ENCODE measurements at places on chromosomes 1 and 21.

DNA sequence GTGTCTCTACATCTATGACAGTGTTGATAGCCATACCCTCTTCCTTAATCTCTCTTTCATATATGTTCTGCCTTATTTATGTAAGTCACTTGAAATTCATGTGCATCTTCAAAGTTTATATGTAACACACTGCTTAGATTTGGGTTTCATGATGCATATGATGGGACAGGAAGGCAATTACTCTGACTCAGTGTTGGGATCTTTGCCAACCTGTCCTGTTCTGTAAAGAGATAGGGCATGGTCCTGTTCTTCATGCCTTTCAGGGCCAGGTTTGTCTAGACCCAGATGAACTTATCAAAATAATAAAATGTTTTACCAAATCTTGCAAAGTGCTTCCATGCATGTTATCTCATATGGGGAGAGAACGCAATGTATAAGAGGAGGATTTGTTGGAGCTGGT, 69.5 kb downstream of the TMPRSS15 start:
- DNase-seq, result no peak
- H3K27ac ChIP-seq, result no peak overlapping the region

- peaks cover 30% of the 10 kb centered on the region for H3K4me1 ChIP-seq
- H3K4me3 ChIP-seq, result 0 out of 2 replicates have a peak overlapping the region, but pooled peaks have one; percentile 21
- peak; percentile 36 for DNase-seq
- no peaks in the 10 kb centered on the region for H3K36me3 ChIP-seq
Observed at GRCh38 chr21:31103163-31103562, 64.9 kb upstream of the KRTAP19-8 start.

DNA sequence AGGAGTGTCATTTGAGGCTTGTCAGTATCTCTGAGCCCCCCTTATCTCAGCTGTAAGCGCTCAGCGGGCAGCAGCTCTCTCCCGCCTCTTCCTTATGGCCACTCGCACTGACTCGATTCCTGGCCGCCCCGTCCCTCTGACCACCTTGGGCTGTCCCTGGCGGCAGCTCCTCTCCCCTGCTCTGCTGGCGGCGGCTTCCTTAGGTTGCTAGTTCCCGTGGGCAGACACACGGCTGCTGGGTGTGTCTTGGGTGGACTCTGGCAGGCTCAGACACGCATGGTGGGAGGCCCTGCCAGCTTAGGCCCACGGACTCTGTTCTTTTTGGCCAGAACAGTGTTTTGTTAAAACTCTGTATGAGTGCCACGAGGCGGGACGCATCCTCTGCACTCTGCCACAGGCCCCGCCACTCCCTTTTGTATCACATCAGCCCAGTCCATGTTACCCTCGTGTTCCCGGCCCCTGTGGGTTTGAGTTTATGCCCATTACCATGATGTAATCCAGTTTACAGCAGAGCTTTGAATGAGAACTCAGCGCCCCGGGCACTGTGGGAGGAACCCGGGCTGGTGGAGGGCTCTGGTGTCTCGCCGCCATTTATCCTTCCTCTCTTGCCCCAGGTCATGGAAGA, 45.9 kb downstream of the COQ8A start:
- no peak overlapping the region for H3K4me3 ChIP-seq
- H3K27me3 ChIP-seq, result no peaks in the 10 kb centered on the region
- no peaks in the 10 kb centered on the region for H3K4me1 ChIP-seq
- H3K27ac ChIP-seq, result no peak overlapping the region
- DNase-seq, result no peak
- H3K36me3 ChIP-seq, result 0 out of 2 replicates have a peak, but pooled peaks cover 3% of the 10 kb centered on the region

DNA sequence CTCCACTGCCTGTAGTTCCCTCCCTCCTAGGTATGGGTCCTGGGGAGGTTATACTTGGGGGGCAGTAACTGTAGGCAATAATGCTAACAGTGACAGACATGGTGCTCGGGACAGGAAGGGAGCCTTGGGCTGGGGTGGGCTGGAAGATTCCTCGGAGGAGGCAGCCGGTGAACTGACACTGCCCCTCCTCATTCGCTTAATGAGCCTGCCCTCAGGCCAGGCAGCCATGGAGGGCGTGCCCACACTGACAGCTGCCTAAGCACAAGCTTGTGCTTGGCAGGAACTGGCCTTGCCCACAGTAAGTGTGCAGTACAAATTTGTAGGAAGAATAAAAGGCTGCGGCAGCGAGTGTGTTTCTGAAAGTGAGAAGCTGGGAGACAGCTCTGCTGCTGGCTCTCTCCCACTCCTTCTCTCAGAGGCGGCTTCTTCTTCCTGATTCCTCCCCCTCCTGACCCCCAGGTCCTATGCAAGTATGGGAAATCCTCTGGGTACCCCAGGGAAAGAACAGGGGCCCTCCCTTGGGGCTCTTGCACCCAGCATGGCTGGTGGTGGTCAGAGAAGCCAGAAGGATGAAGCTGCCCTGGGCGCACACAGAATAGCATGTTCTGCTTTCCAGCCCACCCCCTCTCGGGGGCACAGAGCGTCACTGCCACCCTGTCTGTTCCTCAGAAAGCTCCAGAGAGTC, 23.6 kb downstream of the OPTC start:
- H3K36me3 ChIP-seq, result no peaks in the 10 kb centered on the region
- H3K4me3 ChIP-seq, result no peak overlapping the region
- H3K4me1 ChIP-seq, result no peaks in the 10 kb centered on the region

DNA sequence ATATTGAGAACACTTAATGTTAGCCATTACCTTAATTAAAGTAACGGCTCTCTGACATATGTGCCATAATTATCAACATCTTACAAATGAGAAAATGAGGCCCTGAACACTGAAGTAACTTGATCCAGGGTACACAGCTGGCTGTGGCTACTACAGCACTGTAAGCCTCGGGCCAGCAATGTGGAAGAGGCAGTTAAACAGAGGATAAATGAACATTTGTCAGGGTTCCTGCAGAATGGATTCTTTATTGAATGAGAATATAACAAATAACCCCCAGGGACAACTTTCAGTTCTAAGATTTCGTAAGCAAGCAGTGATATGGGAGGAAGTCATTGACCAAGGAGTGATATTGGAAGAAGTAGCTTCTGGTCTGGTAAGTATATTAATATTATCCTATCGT, 70.5 kb upstream of the SCYL3 start:
- no peak overlapping the region for H3K27ac ChIP-seq
- H3K4me3 ChIP-seq, result no peak overlapping the region
- H3K4me1 ChIP-seq, result no peaks in the 10 kb centered on the region
- H3K36me3 ChIP-seq, result no peaks in the 10 kb centered on the region
- DNase-seq, result no peak
- H3K27me3 ChIP-seq, result no peaks in the 10 kb centered on the region

GRCh38 chr1:168803806-168804510, 75.0 kb upstream of the DPT start:
- H3K27me3 ChIP-seq, result no peaks in the 10 kb centered on the region
- no peak for DNase-seq
- no peaks in the 10 kb centered on the region for H3K36me3 ChIP-seq
- H3K4me3 ChIP-seq, result no peak overlapping the region

- H3K4me3 ChIP-seq, result no peak overlapping the region
- H3K36me3 ChIP-seq, result no peaks in the 10 kb centered on the region
- no peak overlapping the region for H3K27ac ChIP-seq
- no peaks in the 10 kb centered on the region for H3K27me3 ChIP-seq
Observed at GRCh38 chr21:27776925-27777553, 810.2 kb upstream of the ADAMTS5 start.

GRCh38 chr1:167515461-167515860, 2.9 kb downstream of the CD247 start:
- H3K4me3 ChIP-seq, result no peak overlapping the region
- H3K36me3 ChIP-seq, result no peaks in the 10 kb centered on the region

- no peak overlapping the region for H3K4me3 ChIP-seq
- H3K4me1 ChIP-seq, result peaks cover 14% of the 10 kb centered on the region
- H3K27ac ChIP-seq, result no peak overlapping the region
- no peaks in the 10 kb centered on the region for H3K27me3 ChIP-seq
- DNase-seq, result no peak
- no peaks in the 10 kb centered on the region for H3K36me3 ChIP-seq
Observed at GRCh38 chr1:212727386-212728181, 27.9 kb upstream of the BATF3 start.

DNA sequence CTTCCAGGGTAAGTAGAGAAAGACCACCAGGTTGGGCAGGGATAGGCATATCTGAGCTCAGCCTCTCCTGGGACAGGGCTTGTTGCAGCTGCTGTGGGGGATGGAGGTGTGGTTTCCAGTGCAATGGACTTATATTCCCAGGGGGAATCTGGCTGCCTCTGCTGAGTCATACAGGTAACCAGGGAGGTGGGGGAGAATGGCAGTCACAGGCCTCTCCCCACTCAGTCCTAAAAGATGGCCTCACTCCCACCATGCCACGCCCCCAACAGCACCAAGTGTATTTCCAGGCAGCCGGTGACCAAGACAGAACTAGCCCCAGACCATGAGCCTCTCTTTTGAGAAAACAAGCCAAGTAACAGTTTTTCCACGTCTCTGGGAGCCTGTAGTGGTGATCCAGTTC, 1240.7 kb downstream of the BRINP3 start:
- H3K27me3 ChIP-seq, result no peaks in the 10 kb centered on the region
- no peaks in the 10 kb centered on the region for H3K36me3 ChIP-seq
- DNase-seq, result no peak
- no peaks in the 10 kb centered on the region for H3K4me1 ChIP-seq
- H3K27ac ChIP-seq, result no peak overlapping the region

GRCh38 chr1:106277786-106278185, 778.7 kb upstream of the PRMT6 start:
- H3K4me1 ChIP-seq, result no peaks in the 10 kb centered on the region
- no peak overlapping the region for H3K4me3 ChIP-seq
- no peaks in the 10 kb centered on the region for H3K27me3 ChIP-seq
- DNase-seq, result no peak
- no peaks in the 10 kb centered on the region for H3K36me3 ChIP-seq

DNA sequence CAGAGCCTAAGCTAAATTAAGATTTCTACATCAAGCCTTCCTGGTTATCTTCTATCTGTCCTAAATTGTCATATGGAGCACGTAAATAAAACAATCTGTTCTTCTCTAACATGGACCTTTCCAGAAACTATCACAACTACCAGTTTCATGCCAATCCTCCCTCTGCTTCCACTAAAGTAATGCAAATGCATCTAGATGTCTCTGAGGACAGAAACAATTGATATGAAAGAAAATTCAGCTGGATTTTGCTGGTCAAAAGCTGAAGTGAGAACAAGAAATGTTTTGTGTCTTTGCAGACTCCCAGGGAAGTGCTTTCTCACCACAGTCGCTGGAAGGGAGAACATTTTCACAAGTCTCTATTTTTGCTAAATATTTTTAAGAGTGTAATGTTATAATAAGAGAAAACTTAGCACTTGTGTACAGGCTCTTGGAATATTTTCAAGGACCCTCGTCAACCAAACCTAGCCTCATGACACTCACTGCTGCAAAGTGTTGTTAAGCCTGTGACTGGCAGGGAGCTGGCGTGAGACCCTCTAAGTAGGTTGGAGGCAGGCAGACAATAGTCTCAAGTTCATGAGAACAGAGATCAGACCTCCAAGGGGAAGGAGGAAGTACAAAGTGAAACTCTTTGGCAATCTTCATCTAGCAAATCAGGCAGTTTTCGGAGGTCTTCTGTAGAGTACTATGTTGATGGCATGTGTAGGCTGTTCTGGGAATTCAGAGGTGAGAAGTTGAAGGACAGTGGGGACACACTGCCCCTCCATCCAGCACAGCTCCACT, 38.8 kb downstream of the DNASE2B start:
- no peak for DNase-seq
- no peak overlapping the region for H3K27ac ChIP-seq
- H3K4me3 ChIP-seq, result no peak overlapping the region
- no peaks in the 10 kb centered on the region for H3K4me1 ChIP-seq

GRCh38 chr1:91891454-91891853, 5.5 kb upstream of the TGFBR3 start:
- H3K27me3 ChIP-seq, result no peaks in the 10 kb centered on the region
- no peak overlapping the region for H3K27ac ChIP-seq
- H3K36me3 ChIP-seq, result no peaks in the 10 kb centered on the region
- no peaks in the 10 kb centered on the region for H3K4me1 ChIP-seq
- H3K4me3 ChIP-seq, result no peak overlapping the region
- DNase-seq, result no peak

DNA sequence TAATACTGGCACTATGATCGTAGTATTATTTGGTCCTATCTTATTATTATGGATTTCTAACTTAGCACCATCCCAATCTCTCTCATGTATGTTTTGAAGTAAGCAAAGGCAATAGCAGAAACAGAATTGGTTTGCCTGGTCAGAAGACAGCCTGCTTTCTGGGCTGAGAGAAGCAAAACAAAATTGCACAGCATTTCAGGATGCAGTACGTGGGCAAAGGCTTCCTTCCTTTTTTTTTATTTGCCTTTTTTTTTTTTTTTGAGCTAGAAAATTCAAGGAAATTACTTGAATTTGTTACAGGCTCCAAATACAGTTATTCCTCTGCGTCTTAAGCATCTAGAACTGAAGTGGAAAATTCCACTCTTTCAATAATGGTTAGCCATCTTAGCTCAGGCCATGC, 8.8 kb downstream of the CDA start:
- DNase-seq, result no peak
- no peak overlapping the region for H3K4me3 ChIP-seq
- H3K27me3 ChIP-seq, result peaks cover 13% of the 10 kb centered on the region
- H3K4me1 ChIP-seq, result no peaks in the 10 kb centered on the region

GRCh38 chr1:46448109-46448911, 41.3 kb upstream of the DMBX1 start:
- no peak overlapping the region for H3K27ac ChIP-seq
- peaks cover 66% of the 10 kb centered on the region for H3K27me3 ChIP-seq
- no peaks in the 10 kb centered on the region for H3K36me3 ChIP-seq
- no peak overlapping the region for H3K4me3 ChIP-seq

DNA sequence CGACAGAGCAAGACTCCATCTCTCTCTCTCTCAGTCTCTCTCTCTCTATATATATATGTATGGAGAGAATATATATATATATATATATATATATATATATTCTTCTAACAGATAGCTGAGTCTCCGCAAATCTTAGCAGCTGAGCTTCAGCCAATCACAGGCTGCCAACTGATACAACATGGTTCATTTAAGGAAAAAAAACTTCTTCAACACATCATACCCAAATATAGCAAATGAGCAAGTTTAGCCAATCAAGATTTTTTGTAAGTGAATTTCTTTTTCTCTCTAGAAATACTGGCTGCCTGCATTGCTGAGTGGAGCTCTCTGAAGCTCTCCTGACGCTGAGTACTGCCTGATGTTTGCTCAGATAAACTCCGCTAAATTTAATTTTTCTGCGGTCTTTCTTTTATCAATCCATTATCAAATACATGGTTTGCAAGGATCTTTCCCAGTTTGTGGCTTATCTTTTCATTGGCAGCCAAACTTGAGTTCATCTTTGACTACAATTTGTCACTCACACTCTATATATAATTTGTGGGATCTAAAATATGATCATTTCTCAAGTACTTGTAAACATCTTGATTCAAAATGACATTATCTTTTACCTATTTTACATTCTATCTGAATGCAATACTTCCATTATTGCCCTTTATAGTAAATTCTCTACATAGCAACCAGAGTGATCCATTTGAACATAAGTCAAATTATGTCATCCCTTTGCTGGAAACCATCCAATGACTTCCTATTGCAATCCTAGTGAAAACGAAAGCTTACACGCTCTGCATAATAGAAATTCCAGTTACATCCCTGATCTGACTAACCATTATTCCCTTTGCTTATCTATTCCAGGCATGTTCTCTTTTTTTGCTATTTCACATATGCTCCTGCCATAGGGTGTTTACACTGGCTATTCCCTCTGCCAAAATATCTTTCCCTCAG, 2131.7 kb downstream of the MRPL39 start:
- no peak overlapping the region for H3K4me3 ChIP-seq
- no peaks in the 10 kb centered on the region for H3K36me3 ChIP-seq
- H3K27ac ChIP-seq, result no peak overlapping the region
- H3K4me1 ChIP-seq, result no peaks in the 10 kb centered on the region
- no peak for DNase-seq
- no peaks in the 10 kb centered on the region for H3K27me3 ChIP-seq
